ENCODE measurements at places on chromosomes 5 and 9.

DNA sequence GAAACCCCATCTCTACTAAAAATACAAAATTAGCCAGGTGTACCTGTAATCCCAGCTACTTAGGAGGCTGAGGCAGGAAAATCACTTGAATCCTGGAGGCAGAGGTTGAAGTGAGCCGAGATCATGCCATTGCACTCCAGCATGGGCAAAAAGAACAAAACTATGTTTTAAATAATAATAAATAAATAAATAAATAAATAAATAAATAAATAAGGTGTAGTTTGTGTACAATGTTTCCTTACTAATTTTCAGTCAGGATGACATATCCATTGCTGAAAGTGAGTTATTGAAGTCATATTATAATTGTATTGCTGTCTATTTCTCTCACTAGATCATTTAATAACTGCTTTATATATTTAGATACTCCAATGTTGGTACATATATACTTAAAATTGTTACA lies 581.5 kb upstream of the DAB2 start:
- DNase-seq, result no peak

DNA sequence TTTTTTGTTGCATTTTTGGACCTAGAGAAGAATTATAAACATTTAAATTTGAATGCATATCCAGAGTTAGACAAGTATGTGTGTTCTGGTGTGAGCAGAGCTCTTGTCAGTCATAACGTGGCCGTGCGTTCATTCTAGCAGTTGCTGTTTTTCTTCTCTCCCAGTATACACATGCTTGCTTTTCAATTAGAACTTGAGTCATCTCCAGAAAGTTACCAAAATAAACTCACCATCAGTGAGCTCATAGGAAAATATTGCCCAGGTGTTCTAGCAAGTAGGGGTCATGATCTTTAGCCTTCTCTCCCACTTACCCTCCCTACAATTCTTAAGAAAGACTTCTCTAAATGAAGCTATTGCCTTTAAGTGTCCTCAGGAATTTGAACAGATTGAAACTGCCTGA lies 247.5 kb upstream of the TUT7 start:
- no peak for DNase-seq

GRCh38 chr5:540906-541538 lies 16.8 kb upstream of the SLC9A3 start:
- DNase-seq, result no peak

GRCh38 chr5:126846744-126847455 lies 70.0 kb downstream of the LMNB1 start:
- DNase-seq, result no peak

DNA sequence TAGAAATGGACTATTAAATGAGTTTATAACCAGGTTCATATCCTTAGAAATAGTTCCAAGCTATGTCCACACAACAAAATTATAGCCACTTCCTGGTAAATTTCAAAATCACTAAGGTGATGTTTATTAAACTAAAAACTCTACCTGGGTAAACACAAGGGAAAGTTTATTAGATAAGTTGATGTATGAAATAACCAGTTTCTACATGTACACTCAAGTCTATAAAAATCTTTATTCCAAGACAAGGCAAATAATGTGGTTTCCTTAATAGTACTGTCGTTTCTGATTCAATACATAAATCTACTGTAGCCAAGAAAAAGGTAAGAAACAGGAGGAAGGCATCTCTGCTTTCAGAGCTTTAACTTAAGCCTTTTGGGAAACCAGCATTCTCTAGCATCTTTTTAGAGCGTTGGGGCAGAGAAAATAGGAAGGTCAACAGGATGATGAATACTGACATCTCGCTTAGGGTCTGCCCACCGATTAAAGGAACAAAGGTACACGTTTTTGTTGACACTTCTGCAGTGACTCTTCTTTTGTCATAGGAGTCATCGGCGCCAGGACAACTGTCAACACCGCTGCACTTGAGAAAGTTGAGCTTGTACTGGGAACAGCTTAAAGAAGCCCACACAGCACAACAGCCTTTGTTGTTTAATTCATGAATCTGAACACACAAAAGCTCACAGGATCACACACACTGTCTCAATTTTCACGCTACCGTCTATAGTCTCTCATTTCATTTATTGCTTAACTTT lies 513.6 kb downstream of the SLCO4C1 start:
- DNase-seq, result no peak

- no peak for DNase-seq
Observed at GRCh38 chr5:58405175-58405574, 54.7 kb downstream of the PLK2 start.

DNA sequence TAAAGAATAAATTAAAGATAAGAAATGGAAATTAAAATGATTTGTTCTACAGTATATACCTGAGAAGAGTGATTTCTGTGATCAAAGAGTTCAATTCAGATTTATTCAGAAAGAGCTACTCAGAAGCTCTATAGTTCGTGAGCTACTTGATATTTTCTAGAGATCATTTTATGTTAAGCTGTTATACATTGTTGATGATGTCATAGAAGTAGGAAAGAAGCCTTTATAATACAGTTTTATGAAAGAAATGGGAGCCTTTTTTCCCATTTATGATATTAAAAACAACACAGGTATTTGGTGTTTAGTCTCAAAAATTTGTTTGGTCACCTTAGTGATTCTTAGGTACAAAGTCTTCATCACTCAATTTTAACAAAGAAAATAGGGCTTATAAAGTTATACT lies 20.8 kb downstream of the RNF14 start:
- no peak for DNase-seq

GRCh38 chr9:133944746-133945135 lies 47.4 kb downstream of the VAV2 start:
- no peak for DNase-seq

- DNase-seq, result no peak
Observed at GRCh38 chr5:10539687-10539998, 24.2 kb upstream of the ANKRD33B start.

- no peak for DNase-seq
Observed at GRCh38 chr5:39427633-39428032, 2.9 kb upstream of the DAB2 start.

DNA sequence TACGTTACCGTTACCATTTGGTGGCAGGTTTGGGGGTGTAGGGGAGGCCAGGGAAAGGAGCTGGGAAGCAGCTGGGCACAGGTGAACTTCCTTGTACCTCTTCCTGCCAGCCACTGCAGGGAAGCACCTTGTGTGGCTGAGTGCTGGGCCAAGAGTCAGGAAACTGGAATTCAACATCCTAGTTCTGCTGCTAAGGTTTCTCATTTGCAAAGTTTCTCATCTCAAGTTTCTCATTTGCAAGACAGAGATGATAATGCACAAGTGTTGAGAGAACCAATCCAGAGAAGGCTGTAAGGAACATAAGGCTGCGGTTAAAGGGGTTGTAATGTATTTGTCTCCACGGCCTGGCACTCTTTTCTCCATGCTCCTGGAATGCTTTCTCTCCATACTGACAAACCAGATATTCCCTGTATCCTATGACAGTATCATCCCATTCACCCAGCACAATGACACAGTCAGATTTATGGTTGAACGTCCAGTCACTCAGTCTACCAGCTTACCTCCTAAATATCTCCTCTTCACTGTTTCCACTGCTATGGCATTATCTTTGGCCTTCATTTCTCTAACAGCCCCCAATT lies 33.6 kb upstream of the LARP1 start:
- no peak for DNase-seq

DNA sequence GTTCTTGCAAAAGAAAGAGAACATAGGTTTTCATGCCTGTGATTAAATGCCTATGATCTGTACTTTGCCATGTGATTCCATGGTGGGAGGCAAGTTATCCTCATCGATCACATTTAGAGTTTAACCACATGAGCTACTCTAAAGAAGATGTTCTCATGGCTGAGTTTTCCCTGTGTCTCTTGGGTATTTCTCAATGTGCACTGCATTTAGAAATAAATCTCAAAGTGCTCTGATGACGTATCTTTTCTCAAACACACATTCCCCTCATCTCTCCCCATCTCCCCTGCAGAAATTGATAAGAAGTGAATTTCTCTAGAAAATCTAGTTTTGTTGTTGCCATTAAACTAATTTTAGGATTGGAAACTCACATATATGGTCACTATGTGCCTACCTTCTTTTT lies 282.2 kb downstream of the SEMA5A start:
- DNase-seq, result no peak

DNA sequence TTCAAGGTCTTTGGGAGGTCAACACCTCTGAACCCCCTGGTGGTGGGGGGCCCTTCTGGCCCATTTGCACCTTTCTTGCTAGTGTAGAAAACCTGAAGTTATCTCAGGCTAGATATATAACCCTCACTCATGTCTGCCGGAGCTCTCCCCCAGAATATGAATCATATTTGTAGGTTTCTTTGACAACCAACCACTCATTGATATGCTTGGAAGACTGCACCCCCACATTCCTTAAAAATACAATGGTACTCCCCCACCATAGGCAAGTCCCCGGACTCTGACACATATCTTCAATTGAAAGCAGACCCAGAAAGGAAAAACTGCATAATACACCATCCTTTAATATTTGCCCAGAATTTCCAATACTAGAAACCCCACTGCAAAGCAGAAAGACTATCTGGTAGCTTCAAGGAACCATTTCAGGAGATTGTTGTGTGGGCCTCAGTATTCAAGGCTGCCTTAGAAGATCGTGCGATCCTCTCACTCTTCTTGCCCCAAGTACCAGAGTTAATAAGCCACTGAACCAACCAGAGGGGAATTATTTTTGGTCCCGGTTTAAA lies 978 bp upstream of the UBE2B start:
- DNase-seq, result no peak

DNA sequence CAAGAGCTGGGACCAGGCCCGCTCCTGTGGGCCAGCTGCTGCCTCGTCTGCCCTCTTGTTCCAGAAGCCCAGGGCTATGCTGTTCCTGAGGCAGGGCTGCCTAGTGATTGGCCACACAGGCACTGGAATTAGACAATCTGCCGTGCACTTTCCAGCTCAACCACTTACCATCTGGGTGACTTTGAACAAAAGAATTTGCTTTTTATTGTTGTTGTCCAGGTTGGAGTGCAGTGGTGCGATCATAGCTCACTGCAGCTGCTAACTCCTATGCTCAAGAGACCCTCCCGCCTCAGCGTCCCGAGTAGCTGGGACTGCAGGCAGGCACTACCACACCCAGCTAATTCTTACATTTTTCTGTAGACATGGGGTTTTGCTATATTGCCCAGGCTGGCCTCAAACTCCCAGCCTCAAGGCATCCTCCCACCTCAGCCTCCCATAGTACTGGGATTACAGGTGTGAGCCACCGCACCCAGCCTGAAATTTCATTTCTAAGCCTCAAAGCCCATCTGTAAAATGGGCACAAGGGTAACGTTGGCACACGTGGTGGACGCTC lies 1.2 kb upstream of the NEK6 start:
- DNase-seq, result no peak

GRCh38 chr5:148416416-148416815 lies 32.7 kb downstream of the FBXO38 start:
- no peak for DNase-seq

DNA sequence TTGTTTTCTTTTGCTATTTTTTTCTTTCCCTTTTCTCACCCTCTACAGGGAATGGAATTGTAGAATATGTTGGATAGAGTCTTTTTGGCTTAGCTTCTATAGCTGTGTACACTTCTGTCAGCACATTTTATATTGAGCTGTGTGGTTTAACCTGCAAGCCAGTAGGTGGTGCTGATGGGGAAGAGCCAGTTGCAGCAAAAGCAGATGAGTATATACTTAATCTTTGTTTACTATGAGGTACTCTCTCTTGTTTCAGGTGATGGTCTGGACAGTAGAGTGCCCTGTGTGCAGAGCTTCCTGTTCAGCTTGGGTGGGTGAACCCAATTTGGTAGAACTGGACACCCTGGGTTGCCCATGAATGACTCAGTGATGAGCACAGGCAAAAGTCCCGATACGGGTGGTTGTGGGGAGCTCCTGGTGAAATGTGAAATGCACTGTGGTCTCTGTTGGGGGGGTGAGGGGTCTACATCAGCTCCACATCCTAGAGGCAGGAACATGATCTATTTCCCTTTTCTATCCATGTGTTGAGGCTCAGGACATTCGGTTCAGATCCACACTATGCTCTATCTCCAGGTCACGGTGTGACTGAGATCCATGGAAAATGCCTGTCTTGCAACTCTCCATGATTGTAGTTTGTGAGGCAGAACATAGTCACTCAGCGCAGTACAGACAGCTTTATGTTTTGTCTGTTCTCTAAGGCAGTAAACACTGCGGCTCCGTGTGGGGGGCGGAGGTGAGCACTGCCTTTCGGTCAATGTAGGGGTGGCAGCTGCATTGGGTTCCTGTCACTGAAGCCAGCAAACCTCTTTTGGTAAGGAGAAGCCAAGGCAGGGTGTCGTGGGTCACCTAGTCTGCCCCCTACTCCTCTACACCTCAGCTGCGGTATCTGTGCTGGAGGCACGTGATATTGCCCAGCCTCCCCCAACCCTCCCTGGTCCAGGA lies 353.2 kb downstream of the PRR16 start:
- no peak for DNase-seq

- no peak for DNase-seq
Observed at GRCh38 chr9:696332-697323, 144.9 kb upstream of the DMRT1 start.

- DNase-seq, result no peak
Observed at GRCh38 chr9:88300556-88300955, 87.7 kb upstream of the SPIN1 start.

GRCh38 chr9:86924206-86924605 lies 23.1 kb downstream of the GAS1 start:
- no peak for DNase-seq

DNA sequence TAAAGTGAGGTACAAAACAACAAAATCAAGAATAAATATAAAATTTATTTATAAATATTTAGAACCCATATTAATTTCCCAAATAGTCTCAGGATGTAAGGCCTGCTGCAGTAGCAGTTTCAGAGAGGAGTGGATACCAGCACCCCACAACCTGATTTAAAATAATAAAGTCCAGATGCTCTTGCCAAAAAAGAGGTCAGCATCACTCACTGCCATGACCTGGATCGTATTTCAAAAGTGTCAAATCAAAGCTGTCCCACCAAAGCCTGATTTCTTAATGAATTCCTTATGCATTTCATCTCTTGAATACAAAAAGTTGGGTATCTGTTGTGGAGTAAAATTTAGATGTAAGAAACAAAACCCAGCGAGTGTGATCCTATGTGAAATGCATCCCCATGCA lies 58.0 kb upstream of the ROR2 start:
- DNase-seq, result no peak

DNA sequence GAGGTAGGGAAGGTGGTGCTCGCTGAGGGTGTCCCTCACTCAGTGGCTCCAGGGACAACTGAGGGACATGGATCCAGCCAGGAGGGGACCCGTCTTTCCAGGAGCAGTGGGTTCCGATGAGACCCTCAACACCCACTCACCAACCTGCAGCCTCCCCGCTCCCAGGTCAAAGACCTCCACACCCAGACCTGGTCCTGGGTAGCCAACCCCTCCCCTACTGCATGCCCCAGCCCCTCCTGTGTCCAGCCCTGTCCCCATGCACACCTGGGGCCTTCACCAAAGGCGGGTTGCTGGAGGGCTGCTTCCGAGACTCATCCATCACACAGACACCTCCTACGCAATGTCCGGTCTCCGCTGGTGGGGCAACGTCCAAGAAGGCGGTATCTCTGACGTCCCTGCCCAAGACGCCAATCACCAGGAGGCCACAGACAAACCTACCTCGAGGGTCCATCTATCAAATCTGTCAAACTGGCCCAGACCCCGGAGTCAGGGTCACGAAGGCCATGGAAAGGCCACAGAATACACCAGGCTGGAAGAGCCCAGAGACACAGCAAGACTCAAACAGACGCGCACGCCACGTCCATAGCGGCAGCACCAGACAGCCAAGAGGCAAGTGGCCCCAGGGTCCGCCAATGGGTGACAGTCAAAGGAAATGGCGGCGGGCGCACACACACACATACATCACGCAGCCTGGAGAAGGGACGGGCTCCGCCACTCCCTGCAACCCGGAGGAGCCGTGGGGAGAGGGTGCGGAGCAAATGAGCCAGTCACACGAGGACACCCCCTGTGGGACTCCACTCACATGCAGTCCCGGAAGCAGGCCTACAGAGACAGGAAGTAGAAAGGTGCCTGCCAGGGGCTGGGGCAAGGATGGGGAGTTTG lies 10.8 kb downstream of the NACC2 start:
- DNase-seq, result no peak
